Stimulated activated naive CD8-positive, alpha-beta T cell treated with anti-CD3 and anti-CD28 coated beads, Interleukin-15, Interleukin-2, amounts not matched to agents 100 U/mL and 50 U/mL, for 24 hours (primary cell): ENCODE measurements at places on chromosomes 5 and 9.

DNA sequence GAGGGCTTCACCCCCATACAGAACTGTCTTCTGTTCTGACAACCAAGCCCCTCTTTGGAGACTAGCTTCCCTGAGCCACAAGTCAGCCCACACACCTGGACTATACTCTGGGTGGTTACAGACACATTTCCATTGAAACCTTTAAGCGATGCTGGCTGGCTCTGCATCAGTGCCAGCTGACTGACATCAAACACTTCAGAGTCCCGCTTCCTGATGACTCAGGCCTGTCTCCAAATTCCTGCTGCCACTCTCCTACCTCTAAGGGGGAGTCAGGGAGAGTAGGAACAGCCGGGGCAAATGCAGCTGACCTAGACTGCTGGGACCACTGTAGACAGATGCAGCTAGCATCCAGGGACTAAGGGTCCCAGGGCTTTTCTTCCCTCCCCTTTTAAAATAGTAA is 59.4 kb downstream of the SIL1 start:
- DNase-seq = no peak

DNA sequence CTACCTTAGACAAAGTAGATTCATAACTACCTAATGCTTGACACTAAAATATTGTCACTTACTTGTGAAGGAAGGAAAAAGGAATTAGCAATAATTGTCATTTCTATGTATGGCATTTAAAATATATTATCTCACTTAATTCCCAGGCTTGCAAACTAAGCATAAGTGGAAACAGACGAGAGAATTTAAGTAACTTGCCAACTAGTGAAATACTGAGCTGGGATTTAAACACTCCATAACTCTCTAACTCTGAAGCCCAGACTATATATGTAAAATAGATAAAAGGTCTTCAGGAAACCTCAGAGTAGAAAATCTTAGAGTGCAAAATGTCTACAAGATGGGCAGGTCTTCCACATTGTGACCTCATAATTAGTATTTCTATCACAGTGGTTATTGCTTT is 257.8 kb downstream of the SAXO1 start:
- no peak for DNase-seq

DNA sequence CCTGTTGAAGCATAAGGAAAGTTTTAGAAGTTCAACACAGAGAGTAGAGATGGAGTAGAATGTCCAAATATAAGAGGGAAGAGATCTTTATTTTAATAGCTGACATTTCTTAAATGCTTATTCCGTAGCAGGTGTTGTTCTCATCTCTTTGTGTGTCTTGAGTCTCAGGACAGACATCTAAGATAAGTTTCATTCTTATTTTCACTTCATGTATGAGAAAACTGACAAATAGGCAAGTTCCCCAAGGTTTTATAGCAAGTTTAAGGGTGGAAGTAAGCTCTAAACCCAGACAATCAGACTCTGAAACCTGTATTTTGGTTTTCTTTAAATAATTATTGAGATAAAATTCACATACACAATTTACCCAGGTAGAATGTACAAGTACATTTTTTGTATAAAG is 228.4 kb upstream of the PPP1R2B start:
- no peak for DNase-seq

- DNase-seq = no peak
These were observed 52.4 kb downstream of the FSD1L start for GRCh38 chr9:105500108-105500766.

DNA sequence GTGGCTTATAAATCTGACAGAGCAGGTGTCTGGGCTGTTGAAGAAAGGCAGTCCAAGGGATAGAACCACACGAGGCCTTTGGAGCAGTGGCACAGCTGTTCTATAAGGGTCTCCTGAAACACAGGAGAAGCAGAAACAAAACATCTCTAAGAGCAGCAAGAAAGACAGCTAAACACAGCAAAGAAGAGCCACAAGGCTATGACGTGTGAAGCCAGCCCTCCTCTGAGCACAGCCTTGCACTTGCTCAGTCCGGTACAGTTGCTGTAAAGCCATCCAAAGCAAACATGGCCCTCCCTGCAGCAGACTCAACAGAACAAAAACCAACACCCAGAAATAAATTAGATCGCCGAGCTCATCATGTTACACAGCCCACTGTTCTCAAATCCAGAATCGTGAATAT is 2.6 kb upstream of the GZMK start:
- DNase-seq = no peak

DNA sequence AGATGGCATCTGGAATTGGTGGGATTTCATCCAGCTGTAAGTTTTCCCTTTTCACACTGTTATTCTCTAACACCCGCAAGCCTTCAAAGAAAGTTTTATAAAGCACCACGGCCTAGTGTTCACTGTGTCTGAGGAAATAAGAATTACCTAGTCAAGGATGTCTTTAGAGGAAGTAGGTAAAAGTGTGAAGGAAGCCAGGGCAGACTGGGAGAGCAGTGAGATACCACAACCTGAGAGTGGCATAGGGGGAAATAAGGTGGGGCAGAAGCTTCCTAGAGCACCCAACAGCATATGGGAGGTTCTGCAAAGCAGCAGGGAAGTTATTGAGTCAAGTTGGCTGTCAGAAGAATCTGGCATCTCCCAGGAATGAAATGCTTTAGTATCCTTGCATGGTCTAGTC is 241.2 kb downstream of the CETN3 start:
- no peak for DNase-seq

- no peak for DNase-seq
These were observed 976.4 kb upstream of the CDH9 start for GRCh38 chr5:28014779-28015178.

DNA sequence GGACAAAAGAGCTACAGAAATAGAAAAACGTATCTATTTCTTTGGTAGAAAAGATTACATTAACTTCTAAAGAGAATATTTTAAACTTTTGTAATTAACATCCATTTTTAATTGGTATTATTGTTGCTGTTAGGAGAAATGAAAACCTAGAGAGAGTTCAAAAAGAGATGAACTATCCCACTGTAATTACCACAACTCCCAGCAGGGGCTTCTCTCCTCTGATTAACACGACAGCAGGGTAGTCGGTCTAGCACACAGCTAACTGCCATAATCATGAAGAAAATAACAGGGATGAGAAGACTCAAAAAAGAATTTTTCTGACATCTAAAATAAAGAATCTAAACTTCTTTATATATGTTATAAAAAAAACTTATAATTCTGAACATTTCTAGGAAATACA is 86.2 kb upstream of the CDH9 start:
- no peak for DNase-seq

- DNase-seq = no peak
These were observed 23.7 kb upstream of the LOX start for GRCh38 chr5:122101636-122102285.

GRCh38 chr5:72456391-72457074 is 50.7 kb downstream of the ZNF366 start:
- DNase-seq = no peak

GRCh38 chr5:154514331-154514730 is 36.3 kb upstream of the HAND1 start:
- no peak for DNase-seq

- no peak for DNase-seq
These were observed 197.0 kb downstream of the TAF11L14 start for GRCh38 chr5:17831279-17831678.

GRCh38 chr9:96411129-96411838 is 6.9 kb downstream of the ZNF367 start:
- DNase-seq = no peak

- no peak for DNase-seq
These were observed 340.4 kb downstream of the SLIT3 start for GRCh38 chr5:168960497-168960896.

- DNase-seq = no peak
These were observed 61.5 kb upstream of the CTXN3 start for GRCh38 chr5:127587246-127587917.

GRCh38 chr5:71011194-71011792 is 13.8 kb downstream of the NAIP start:
- DNase-seq = no peak
